SK-N-SH (cell line): ENCODE measurements at places on chromosomes 1 and 21.
A peak's percentile ranks its signal among the peaks of the same experiment; 100 is the strongest.

GRCh38 chr1:103208844-103209243, 100.5 kb upstream of the COL11A1 start:
- DNase-seq, result no peak

DNA sequence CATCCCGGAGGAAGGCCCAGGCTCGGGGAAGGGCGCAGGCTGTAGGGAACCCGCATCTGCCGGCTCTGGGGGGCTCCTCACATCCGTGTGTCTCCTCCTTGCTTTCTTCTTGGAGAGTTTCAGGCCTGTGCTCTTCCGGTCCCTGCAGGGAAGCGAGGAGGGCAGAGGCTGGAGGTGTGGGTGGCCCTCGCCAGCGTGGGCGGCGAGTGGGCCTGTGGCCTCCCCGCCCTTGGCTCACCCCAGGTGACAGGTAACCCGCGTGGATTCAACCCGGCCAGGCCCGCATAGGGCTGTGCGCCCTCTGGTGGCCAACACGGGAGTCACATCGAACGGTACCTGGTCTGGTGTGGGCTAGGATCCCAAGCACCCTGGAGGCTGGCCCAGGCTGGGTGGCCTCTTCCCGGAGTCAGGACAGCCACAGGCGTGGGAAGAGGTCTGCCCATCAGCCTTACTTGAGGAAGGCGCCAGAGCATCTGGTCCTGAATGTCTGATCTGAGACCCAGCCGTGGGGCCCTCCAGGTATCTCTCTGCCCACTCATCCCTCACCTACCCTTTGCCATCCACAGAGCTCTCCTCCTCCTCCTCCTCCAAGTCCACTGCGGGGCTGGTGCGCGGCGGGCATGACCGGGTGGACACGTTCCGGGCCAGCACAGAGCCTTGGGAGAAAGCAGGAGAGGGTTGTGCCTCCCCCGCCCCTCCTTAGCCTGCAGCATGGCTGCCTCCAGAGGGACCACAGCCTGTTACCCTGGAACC, 9.6 kb upstream of the TNFRSF25 start:
- DNase-seq, result peak; percentile 94

GRCh38 chr1:58304346-58304975, 242.1 kb downstream of the OMA1 start:
- DNase-seq, result no peak

DNA sequence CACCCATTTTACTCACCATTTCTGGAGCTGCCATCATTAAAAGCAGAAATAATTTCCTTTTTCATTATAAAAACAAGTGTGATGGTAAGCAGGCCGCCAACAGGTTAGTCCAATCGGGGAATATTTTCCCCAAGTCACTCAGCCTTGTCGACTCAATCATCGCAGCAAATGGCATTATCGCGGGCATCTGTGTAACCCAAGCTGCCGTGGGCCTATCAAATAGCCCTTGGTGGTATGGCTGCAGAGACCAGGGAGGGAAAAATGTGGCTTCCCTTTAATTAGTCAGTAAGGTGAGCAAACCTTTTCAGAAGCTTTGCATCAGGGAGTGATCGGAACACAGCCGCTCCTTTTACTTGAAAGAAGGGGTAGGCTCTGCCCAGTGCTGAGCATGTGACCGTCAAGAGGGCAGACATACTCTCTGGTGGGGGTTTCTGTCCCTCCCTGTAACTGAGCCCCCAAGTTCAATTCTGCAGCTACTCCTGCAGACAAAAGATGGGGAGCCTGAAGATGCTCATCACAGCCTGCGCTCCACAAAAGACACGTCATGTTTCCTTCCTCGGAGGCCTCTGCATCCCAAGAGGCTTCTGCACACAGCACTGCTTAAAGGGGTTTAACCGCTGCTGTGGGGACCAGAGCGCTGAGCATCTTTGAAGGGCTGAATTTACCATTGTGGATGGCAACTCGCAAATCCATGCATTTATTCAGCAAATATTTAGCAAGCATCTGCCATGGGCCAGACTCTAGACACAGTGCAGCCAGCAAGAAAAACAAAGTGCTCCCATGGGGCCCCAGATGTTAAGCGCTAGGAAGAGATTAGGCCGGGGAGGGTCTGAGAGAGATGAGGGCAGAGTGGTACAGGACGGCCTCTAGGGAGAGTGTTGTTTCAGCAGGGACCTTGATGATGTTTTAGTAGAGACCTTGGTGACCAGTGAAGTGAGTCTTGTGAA, 1.2 kb upstream of the TMPRSS3 start:
- no peak for DNase-seq

DNA sequence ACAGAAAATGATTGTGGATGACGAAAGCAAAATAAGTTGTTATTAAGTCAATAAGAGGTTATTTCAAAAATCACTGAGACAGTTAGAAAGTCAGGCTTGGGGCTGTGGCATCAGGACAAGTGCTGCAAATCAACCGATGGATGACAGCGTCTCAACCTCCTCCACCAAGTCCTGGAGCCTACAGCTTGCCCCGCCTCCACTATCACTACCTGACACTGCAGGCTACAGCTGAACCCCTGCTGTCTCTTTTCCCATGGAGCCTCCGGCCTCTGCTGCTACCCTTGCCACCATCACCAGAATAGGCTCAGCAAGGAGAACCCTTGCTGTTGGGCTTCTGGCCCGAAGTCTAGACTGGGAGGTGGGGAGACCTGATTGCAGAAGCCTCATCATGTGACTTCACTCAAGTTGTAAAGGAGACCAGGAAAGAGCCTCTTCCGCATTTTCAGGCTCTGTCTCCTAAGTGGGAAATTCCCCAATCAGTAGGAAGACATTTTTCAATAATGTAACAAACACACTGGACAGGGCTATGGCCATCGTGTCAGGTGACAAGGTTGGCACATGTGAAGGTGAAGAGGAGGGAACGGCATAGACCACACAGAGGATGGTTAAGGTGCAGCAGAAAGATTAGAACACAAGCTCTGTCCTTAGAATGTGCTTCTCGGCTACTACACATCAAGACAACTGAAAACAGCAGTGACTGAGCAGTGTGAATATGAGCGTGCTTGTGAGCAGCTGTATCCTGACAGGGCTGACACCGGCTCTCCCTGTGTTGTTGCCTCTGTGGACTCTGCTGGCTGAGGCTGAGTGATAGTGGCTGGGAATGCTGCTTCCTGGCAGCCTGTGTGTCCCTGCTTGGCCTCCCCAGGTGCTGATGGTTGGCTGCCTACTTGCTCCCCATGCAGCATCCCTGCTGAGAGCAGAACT, 660.7 kb downstream of the PTPRU start:
- DNase-seq, result no peak

DNA sequence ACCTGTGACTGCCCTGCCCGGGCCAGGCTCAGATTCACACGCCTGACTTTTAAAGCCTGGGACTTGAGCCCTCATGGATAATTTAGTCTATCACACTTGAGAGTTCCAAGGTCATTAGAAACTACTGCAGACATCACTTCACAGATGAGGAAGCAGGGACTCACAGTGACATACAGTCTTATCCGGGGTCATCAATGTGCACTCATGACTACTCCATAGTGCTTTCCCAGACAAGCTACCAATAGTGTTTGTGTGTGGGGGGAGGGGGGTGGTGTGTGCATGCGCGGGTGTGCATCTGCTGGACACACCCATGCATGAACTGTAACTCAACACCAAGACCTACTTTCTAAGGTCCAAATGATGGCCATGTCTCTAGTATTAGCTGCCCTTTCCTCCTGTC, 16.1 kb upstream of the SLC5A9 start:
- DNase-seq, result no peak

DNA sequence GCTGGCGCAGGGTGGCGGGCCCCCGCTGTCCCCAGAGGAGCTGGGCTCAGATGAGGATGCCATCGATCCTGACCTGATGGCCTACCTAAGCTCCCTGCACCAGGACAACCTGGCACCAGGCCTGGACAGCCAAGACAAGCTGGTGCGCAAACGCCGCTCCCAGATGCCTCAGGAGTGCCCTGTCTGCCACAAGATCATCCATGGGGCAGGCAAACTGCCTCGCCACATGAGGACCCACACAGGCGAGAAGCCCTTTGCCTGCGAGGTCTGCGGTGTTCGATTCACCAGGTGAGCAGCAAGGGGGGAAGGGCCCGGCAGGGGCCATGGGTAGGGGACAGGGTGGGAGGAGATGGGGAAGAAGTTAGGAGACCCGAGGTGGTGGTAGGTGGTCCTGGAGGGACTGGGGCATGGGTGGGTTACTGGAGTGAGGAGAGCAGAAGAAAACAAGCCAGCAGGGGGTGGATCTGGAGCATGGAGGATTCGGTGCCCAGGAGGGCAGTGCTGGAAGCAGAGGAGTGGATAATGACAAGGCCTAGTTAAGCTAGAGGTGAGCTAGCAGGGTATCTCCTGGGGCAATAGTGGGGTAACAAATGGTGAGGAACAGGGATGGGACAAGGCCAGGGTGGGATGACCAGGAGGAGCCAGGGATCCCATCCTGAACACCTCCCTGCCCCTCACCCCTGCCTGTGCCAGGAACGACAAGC, 13.1 kb downstream of the ZBTB7B start:
- DNase-seq, result no peak

DNA sequence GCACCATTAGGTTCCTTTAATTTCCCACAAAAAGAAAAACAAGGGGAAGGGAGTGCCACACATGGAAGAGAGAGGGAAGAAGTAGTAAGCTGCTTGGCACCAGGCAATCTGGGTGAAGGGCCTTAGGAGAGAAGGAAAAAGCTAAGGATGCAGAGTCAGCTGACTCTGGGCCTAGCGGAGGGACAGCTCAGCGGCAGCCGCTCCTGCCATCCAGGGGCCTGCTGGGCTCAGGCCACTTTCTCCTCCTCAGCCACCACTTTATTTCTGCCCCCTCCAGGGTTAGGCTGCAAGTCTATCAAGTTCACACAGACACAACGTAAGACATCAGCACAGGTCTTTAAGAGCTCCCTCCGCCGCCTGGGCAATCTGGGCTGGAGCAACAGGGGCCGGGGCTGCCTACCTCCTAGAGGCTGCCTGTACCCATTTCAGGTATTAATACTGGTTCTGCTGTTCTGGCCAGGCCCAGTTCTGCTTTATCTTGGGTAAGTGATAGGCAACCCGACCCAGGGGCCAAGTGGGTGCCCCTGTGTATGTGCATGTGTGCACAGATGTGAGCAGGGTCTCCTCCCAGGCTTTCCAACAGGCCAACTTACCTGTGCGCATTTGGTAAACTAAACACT, 53.6 kb downstream of the SLC45A1 start:
- no peak for DNase-seq

GRCh38 chr1:6262555-6263420, 1.9 kb upstream of the GPR153 start:
- no peak for DNase-seq

GRCh38 chr1:157313240-157313807, 175.1 kb upstream of the ETV3 start:
- no peak for DNase-seq

GRCh38 chr1:163744301-163744887, 422.6 kb downstream of the NUF2 start:
- no peak for DNase-seq

DNA sequence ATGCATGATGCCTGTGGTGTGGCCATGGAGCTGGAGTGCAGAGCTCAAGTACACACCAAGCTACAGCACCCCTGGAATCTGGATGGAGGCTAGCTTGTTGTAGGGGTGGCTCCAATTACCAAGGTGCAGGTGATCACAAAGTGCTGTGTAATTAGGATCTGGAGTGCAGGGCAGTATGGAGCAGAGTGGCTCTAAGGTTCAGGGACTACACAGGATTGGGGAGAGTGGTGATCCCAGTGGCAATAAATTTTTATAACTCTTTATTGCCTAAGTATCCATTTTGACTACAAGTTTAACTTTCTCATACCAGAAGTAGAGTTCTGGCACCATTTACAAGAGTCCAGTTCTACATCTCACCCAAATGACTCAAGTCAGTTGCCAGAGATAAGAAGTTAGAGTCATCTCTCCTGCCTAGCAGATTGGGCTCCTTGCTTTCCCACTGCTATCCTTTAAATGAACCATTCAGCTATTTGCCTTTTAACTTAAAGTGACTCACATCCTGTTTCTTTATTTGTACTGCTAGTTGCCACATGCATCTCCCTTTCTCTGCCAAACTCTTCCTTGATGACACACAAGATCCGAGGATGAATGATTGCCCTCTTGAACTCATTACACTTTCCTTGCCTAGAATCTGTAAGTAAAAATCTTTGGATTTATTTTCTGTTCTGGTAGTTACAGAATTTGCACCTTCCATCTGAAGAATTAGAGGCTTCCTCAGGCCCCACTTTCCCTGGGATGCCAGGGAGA, 427.2 kb downstream of the KCNT2 start:
- DNase-seq, result no peak

- DNase-seq, result no peak
These were observed 38.1 kb downstream of the C1orf21 start for GRCh38 chr1:184424945-184425344.

DNA sequence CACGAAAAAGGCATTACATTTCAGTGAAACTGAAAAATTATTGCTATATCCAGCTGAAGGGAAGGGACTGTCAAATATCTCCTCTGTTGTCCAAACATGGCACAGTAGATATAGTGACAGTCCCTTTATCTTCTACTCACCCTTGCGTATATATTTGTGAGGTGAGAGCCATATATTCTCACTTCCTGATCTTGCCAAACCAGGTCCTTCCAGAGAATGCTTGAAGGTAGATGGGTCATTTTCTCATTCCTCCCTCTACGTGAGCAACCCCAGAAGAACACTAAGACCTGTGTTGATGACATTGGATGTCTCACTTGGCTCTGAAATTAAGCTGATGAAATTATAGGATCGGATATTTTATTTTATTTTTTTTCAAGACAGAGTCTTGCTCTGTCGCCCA, 151.2 kb downstream of the DHRS3 start:
- DNase-seq, result no peak
